Activated gamma-delta T cell treated with anti-CD3 and anti-CD28 coated beads, Interleukin-2, amount 50 U/mL, for 16 hours (primary cell): ENCODE measurements at places on chromosomes 13 and 19.

DNA sequence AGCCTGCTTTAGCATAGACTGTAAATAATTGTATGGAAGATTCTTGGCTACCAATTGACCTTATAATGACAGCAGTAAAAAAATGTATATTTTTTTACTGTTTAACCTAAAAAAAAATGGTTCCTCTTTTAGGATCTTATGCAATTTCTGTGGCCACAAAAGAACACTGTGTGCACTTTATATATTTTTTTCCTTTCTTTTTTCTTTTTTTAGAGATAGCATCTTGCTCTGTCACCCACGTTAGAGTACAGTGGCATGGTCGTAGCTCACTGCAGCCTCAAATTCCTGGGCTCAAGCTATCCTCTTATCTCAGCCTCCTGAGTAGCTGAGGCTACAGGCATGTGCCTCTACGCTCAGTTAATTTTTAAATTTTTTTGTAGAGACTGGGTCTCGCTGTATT, 6.1 kb downstream of the FLT3 start:
- DNase-seq = no peak

DNA sequence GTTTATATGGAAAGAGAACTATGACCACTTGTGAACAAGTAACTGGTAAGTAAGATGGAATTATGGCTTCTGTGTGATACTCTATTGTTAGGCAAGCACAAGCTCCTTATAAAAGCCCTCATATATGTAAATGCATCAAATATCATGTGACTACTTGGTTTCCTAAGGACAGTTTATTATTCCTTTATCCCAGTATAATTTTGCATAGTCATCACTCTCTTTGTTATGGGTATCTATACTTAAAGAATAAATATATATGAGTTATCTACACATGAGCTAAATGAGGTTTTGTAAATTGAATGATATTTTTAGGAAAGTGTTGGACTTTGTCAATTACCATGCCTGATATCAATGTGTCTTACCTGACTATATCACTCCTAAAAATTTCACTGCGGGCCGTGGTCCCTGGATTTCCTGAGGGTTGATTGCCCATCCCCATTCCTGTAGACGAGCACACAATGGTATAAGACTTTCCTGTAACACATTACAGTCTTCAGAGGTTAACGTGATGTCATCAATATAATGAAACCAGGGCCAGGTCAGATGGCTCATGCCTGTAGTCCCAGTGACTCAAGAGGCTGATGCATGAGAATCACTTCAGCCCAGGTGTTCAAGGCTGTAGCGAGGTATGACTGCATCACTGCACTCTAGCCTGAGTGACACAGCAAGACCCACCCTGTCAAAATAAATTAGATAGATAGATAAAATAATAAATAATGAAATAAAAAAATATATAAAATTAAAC, 20.7 kb downstream of the ZNF844 start:
- DNase-seq = no peak

- DNase-seq = no peak
Measured at GRCh38 chr19:46082728-46083050, 41.8 kb downstream of the IGFL3 start.

- no peak for DNase-seq
Measured at GRCh38 chr19:14566712-14567077, 5.2 kb downstream of the NDUFB7 start.

DNA sequence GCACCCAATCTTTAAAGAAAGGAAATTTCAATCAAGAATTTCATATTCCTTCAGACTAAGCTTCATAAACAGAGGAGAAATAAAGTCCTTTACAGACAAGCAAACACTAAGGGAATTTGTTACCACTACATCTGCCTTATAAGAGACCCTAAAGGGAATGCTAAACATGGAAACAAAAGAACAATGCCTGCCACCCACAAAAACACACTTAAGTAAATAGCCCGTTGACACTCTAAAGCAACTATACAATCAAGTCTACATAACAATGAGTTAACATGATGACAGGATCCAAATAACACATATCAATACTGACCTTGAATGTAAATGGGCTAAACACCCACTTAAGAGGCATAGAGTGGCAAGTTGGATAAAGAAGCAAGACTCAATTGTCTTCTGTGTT, 1056.9 kb upstream of the ATXN8OS start:
- DNase-seq = no peak

DNA sequence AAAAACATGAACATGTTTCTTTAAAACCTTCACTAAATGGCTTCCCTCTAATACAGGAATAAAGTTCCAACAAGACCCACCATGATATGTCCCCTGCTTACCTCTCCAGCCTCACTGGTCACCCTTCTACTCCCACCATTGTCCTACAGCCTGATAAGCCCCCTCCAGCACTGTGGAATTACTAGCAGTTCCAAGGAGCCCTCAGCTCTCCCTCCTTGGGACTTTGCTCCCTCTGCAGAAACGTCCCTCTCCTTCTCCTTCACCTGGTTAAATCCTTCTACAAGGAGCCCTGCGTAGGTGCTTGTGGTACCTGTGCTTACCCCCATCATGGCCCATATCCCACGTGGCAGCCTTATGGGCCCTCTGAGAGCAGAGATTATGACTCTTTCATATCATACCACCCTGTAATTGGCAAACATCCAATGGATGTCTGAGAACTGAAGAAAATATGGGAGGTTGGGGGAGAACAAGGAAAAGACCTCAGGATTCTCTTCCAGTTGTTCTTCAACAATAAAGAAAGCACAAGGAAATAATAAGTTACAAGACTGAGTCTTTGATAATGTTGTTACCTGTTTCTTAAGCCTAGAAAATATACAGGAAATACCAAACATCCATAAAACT, 26.1 kb upstream of the DOCK9 start:
- no peak for DNase-seq

GRCh38 chr13:77099415-77099814, 72.5 kb upstream of the FBXL3 start:
- no peak for DNase-seq

DNA sequence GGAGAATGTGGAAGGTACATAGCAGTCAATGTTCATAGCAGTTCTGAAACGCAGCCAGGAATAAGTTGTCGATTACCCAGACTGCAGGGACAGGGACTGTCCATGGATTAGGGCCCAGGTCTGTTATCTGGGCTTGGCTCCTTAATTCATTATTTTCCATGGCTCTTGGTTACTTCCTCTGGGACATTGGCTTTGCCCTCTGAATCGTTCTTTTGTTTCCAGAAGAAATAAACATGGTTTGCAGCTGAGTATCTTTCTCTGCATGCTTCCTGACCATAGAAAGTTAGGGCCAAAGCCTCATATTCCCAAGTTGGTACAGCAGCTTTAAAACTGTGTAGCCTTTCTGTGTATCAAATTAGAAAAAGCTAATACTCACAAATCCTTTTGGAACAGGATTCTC, 121.7 kb upstream of the MAB21L1 start:
- no peak for DNase-seq

GRCh38 chr13:102839462-102839861, 6.4 kb upstream of the ERCC5 start:
- DNase-seq = no peak

- DNase-seq = no peak
Measured at GRCh38 chr13:81745391-81745790, 1404.5 kb upstream of the SPRY2 start.

DNA sequence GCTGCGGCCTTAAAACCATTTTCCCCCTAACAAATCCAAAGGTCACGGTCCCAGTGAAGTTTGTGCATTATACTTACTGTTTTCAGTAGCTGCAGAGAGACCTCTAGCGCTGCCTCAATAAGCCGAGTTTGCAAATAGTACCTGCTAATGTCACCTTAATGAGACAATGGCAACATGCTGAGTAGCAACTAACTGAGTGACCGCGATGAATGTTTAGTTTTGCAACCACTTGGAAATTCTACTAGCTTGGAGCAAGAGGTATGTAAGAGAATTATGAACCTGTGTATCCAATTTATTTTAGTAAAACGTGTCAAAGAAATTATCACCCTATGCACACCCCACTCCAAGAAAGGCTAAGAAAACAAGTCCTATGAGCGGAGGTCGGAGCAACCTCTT, 1.2 kb downstream of the KPNA3 start:
- DNase-seq = no peak

DNA sequence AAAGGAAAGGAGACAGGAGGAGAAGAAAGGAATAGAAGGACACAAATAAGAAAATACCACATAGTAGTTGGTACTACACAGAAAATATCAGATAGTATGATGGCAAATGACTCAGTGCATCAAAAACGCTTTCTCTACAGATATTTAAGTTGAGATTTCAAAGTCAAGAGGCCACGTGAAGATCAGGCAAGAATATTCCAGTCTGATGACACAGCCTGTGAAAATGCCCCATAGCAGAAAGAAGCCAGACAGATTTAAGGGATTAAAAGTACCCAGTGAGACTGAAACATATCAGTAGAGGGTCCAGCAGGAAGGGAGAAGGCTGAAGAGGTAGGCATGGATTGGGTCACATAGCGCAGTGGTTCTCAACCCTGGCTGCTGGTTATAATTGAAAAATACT, 113.7 kb downstream of the VWA8 start:
- DNase-seq = no peak

DNA sequence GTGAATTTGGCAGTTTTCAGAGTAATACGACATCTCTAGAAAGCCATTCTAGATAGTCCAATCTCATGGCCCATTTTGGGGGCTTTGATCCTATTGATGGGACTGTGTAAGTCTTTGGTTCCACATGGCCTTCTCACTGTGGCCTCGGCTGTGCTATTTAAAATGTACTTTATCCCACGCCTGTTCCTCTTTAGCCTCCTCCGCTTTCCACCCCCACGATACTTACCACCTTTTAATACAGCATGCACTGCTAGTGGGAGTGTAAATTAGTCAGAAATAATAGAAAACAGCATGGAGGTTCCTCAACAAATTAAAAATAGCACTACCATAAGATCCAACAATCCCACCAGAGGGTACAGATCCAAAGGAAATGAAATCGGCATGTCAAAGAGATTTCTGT, 28.3 kb upstream of the CEBPG start:
- no peak for DNase-seq

DNA sequence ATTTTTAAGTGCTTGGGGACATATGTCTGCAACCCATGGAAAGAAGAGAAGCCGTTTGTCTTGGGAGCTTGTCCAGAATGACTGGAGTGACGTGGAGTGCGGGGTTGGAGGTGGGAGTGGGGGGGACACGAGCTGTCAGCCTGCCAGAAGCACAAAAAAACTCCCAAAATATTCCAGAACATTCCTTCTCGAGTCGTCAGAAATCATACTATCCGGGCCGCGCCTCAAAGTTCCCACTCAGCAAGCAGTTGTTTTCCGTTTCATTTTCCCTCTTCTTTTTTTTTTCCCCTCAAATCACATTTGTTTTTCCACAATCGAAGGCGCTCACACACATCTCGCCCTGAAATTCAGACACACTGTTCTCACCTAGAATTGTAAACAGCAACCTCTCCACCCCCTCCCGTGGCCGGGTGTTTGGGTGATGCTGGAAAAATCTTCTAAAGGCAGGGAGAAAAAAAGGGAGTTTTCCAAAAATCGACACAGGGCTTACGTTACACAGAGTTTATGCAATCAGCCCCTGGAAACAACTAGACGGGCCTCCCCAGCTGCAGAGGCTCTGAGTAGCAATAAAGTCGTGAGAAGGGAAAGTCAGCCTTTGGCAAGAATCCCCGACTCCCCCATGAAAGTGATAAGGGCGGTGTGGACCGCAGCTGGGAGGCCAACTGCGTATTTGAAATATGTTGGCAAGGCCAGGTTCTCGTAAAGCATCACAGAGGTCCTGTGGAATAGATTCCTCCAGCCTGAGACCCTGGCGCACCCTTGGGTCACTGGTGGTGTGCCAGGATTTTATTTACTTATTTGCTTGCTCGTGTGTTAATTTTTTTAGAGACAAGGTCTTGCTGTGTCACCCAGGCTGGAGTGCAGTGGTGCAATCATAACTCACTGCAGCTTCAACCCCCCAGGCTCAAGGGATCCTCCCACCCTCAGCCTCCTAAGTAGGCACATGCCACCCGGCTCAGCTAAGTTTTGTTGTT, 31.2 kb upstream of the KLF2 start:
- DNase-seq = no peak

GRCh38 chr13:100594731-100595130, 6.1 kb upstream of the GGACT start:
- DNase-seq = no peak

- DNase-seq = no peak
Measured at GRCh38 chr13:23289917-23290357, 109.2 kb downstream of the SGCG start.

- DNase-seq = no peak
Measured at GRCh38 chr19:2042485-2043250, 8.4 kb downstream of the MKNK2 start.

- DNase-seq = no peak
Measured at GRCh38 chr13:54317722-54318121, 1289.1 kb downstream of the OLFM4 start.

DNA sequence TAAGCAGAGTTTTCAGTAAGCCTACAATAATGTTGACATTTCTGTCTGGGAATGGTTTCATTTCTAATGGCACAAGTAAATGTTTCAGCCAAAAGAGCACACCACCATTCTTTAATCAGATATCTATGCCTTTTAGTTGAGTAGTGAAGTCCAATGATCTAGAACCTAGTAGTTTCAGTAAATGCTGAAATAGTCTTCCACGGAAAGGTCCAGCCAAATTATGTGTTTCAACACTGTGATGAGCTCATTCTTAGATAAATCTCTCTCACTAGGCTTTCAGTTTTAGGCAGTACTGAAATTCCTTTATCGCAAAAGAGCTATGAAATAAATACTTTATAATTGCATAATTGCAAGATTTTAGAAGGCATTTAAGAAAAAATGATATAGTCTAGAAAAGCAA, 816.8 kb upstream of the PCDH9 start:
- DNase-seq = no peak

DNA sequence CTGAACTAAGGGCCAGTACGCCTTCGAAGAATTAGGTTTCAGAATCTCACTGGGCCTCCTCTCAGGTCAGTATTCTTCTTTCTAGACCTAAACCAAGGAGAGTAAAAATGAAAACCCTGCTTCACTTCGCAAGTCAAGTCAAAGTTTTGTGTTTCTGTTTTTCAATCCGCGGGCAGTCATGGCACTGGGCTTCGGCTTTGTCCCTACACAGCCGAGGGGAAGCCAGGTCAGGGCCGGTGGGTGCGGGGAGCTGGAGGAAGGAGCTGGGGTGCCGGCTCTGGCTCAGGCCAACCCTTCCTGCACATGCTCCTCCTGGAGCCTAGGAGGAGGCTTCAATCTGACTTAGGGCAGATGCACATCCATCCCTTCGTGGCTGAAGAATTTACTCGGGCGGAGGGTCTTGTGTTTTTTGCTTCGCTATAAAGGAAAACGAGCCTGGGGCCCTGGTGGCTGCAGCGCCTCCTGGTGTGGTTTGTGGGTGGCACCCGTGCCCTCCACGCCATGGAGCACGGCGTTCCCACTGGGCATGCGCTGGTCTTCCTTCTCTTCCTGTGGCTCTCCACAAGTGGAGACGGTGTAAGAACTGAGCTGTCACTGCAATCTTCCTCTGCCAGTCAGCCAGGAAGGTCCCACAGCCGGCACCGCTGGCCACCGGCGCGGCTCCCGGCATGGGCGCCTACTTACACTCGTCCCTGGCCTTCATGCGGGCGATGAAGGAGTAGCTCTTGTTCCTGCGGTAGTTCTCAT, 22.5 kb downstream of the C19orf44 start:
- no peak for DNase-seq

DNA sequence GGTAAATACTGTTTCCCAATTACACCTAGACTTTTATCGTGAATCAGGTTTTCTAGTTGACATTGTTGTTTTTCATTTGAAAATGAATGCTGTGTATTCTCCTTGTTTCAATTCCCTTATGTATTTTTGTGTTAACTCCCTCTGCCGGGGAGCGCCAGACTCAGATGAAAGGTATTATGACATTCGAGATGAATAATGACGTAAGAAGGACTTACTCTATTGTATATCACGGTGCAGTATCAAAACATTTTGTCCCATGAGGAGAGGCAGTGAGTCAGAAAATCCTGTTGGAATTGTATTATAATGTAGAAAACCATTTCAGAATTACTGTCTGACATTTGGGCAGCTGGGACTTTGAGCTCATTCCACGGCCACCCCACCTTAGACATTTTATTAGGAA, 61.6 kb downstream of the LRCH1 start:
- no peak for DNase-seq
